ENCODE measurements at places on chromosomes 4 and X. TPM values are rescaled to one million over a fixed set of nuclear protein-coding genes. Genes with fewer than 3 reads are reported as not detected.

GRCh38 chr4:100269446-100269845 is 79.2 kb upstream of the DDIT4L start:
- no peak for DNase-seq

Gene FHDC1
- total RNA-seq = 29.3 TPM

Gene CFAP47
- 6.4 TPM for total RNA-seq

- DNase-seq = peak; percentile 57
Observed at GRCh38 chrX:72100824-72101351, 30.8 kb downstream of the RTL5 start.

DNA sequence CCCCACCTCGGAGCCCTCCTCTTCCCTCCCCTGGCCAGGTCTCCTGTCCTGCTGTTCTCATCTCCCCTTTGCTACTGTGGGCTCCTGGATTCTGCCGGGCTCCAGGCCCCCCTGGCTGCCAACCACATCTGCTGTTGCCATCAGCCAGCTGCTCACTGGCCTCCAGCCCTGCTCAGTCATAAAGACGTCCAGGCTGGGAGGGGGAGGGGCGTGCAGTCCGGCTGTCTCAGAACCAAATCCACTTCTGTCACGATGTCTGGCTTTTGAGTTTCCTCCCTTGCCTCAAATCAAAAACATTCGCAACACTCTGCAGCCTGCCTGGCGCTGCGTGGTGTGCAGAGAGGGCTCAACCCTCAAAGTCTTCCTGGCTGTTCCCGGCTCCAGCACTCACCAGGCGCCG is 7.1 kb downstream of the RASL11B start:
- no peak for DNase-seq

DNA sequence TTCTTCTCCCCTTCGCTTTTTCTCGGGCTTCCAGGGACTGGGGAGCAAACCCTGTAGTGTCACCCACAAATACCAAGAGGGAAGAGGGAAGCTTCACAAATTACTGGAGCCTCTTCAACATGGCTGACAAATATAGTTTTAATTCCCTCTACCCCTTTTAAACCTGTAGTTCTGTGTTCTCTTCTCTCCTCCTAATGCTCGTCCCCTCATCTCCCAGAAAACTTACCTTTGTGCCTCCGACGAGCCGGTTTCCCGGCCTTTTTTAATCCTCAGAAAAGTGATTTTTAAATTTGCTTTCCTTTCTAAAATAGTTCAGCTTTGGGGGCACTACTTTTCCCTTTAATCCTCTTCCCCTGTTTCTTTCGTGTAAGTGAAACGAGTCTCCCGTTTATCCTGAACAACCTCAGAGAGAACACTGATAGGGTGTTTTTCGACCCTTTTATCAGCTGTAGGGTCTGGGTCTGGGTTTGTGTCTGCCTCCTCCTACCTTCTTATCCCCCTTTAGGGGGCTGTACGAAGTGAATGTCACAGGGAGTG is 408 bp downstream of the TET2 start:
- no peak for DNase-seq

Gene TRAM1L1
- total RNA-seq = 2.1 TPM

Gene NLGN3
- total RNA-seq = 0.33 TPM

GRCh38 chrX:151009582-151009981 is 26.4 kb downstream of the HMGB3 start:
- DNase-seq = no peak

DNA sequence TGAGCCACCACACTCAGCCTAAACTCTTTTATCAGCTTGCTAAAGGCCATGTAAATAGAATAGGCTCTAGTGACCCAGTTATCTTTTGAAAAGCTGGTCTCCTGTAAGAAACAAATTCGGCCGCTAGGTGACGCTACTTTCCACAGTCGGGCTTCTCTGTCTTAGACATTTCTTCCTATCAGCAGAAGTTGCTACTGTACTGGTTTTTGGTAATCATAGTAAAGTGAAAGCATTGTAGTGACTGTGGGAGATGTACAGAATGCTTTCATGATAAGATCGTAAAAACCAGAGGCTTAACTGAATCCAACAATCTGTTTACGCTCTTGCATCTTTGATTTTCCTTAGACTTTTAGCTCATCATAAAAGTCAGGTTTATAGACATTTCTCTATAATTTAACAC is 82.6 kb downstream of the GK start:
- peak; percentile 59 for DNase-seq

DNA sequence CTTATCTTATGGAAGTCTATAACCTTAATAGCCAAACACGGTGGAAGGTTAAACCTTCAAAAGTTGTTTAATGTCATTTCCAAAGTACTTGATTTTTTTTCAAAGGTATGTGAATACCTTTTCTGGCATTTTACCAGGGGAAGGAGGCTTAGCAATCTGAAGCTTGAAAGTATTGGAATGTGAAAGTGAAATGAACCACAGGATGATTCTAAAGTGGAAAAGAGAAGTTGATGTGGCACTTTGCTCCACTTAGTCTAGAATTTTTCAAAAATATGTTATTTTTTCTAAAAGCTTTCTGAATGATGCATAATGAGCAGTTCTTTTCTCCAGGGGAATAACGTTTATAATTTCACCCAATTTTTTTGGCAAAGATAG is 19.2 kb downstream of the PI4K2B start:
- DNase-seq = no peak

Gene RADX
- total RNA-seq = 2.6 TPM

GRCh38 chrX:118751950-118752783 is 24.8 kb downstream of the IL13RA1 start:
- DNase-seq = no peak

DNA sequence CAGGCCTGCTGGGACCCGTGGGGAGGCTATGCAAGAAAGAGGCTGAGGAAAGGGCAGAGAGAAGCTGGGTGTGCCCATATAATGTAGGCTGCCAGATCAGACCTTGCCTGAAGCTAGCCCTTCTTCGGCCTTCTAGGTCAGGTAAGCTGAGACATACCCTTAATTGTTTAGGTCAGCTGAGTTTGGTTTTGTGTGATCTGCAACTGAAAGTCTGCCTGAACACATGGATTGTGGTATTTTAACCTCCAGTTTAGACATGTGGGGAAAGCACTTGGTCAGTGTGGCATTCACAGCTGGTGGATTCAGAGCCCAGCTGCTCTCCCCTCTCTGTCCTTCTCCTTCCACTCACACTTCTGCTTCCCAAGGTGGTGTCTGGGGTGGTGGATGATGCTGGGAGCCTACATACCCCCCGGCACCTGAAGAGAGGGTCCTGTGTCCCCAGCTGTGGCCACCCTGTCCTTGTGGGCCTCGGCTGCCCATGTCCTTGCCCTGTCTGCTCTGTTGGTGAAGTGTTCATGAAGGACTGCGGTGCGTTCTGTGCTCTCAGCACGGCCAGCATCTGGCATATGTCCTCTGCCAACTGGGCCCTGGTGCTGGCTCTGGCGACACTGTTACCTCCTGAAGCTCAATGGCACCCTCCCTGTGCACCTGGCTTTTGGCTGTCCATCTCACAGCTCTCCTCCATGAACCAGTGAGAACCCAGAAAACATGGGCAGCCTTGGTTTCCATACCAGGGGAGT is 82.1 kb downstream of the NAT8L start:
- no peak for DNase-seq

Gene SYNPO2
- 56.3 TPM for total RNA-seq

Gene TXK
- 4.0 TPM for total RNA-seq

- DNase-seq = peak; percentile 64
Observed at GRCh38 chrX:72255445-72255844, 16.6 kb upstream of the ERCC6L start.
